ENCODE measurements at places on chromosomes 11 and 22. TPM values are rescaled to one million over a fixed set of nuclear protein-coding genes. Genes with fewer than 3 reads are reported as not detected.

The RNF215 gene
- 13.8 TPM for total RNA-seq

The PACSIN3 gene
- total RNA-seq: 56.0 TPM

The HEPACAM gene
- total RNA-seq: 0.26 TPM

The LIF gene
- total RNA-seq: 1.3 TPM

The APOBEC3F gene
- total RNA-seq: 0.99 TPM

The SCN4B gene
- total RNA-seq: 0.33 TPM

The OR56A1 gene
- not detected for total RNA-seq

The PTPRCAP gene
- total RNA-seq: 6.9 TPM

The UBQLN3 gene
- total RNA-seq: 1.3 TPM

The ADM2 gene
- 7.3 TPM for total RNA-seq

The OR10A2 gene
- total RNA-seq: not detected

The DNAL4 gene
- 13.8 TPM for total RNA-seq

The PRAME gene
- total RNA-seq: not detected

The MICALL1 gene
- 34.9 TPM for total RNA-seq

The DCPS gene
- total RNA-seq: 3.0 TPM

The EP300 gene
- total RNA-seq: 68.2 TPM

The NEFH gene
- total RNA-seq: 0.52 TPM

The GLB1L2 gene
- total RNA-seq: 10.9 TPM

Measured in body of pancreas (tissue), 4 donors.